ENCODE measurements at places on chromosomes 13 and 19.
A peak's percentile ranks its signal among the peaks of the same experiment; 100 is the strongest.

GRCh38 chr13:41059456-41060081, 1.7 kb upstream of the WBP4 start:
- DNase-seq, result no peak

DNA sequence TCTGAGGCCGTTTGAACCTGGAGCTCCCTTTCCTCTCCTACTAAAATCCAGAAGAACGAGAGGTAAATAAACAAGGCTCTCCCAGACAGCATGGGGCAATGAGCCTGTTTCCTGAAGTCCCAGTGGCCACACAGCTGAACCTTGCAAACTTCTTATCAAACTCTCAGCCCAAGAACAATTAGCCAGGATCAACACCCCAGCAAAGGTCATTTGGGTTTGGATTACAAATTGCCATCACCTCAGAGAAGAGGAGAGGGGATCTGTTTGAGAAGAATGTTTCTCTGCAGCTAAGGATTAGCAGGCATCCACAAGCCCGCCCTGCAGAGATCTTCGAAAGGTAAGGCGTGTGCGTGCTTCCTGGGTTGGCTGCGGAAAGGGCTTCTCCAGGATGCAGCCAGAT, 201.9 kb upstream of the SOX1 start:
- DNase-seq, result no peak

- DNase-seq, result no peak
These were observed 13.6 kb downstream of the HNRNPM start for GRCh38 chr19:8458380-8458779.

DNA sequence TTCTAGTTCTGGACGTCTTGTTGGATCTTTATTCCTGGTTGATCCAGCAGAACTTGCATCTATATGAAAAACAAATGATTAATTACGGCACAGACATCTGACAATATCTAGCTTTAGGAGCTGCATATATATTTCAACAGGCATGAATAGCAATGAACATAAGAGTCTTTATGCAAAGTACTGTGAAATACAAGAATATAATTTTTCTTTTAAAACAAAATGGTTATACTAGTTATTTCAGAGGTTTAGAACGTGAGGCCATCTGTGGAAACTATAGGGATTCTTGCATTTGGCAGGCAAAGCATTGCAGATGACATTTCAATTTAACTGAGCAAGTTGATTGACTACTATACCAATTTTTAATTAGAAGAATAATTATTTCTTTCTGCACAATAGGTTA, 40.5 kb downstream of the EFNB2 start:
- DNase-seq, result no peak

DNA sequence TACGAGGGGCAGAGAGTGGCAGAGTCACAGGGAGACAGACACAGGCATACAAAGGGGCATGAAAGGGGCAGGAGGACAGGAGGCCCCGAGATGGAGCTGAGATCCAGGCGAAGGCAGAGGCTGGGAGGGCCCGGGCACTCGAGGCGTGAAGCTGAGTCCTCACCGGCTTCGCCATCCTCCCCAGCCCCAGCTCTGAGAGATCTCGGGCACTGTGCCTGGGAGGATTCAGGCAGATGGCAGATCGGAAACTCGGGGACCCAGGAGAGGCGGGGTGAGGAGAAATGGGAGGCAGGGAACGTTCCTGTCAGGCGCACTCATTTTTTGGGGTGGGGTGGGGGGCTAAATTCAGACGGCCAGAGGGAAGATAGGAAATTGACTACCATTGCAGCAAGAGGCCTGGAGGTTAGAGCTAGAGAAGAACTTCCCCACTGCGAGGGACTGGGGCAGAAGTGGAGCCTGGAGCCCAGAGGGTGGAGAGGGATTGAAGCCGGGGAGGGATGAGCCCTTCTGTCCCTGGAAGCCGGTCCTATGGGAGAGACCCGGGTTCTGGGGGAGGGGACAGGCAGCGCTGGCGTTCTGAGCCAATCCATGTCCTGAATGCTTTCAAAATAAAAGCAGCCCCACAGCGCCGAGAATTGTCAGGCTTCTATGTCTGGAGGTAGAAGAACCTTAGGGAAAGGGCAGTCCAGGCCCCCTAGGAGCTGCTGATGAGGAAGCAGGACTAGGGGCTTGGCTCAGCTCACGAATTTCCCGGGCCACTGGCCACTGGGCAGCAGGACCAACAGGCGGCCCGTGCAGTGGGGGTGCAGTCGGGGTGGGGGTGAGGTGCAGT, 12.6 kb downstream of the LRRC4B start:
- DNase-seq, result no peak

DNA sequence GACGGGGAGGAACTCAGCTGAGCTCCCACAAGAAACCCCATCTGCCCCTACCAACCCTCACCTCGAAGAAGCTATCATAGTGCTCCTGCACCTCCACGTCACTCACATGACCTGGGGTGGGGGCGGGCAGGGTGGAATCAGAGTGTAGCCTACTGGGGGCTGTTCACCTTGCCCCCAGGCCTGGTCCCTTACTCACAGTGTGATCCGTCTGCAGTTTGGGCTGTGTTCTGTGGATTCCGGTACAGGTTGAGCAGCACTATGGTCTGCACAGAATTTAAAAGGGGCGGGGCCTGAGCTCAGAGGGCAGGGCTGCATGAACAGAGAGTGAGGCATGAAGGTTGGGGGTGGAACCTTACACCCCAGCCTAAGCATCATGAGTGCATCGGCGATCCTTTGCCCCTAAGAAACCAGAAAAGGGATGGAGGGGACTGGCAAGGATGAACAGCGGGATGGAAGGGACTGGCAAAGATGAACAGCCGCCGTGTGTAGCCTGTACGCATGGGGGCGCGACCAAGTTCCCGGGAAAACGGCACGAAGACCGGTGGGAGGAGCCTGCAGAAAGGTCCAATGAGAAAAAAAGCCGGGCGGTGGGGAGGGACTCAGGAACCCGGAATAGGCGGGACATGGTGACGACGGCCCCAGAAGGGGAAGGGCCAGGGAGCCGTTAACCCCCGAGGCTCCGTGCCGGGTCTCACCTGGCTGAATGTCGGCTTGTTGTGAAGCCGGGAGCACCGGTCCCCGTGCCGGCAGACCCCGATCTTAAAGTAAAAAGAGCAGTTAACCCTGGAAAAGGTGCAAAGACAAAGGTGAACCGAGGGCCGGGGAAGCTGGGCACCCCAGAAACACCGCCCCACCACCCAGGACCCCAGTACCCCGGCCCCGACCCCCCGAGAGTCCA, 539 bp downstream of the U2AF1L4 start:
- DNase-seq, result peak; percentile 91

GRCh38 chr19:49590971-49591730, at the start of gene PRR12:
Gene PRR12 (plus strand): TSS chr19:49591182. CDS start chr19:49591655, 473 bp downstream.
- DNase-seq, result no peak

GRCh38 chr13:26476111-26476781, 81.2 kb upstream of the WASF3 start:
- no peak for DNase-seq

GRCh38 chr13:20974981-20975585, 72.5 kb upstream of the XPO4 start:
- no peak for DNase-seq

DNA sequence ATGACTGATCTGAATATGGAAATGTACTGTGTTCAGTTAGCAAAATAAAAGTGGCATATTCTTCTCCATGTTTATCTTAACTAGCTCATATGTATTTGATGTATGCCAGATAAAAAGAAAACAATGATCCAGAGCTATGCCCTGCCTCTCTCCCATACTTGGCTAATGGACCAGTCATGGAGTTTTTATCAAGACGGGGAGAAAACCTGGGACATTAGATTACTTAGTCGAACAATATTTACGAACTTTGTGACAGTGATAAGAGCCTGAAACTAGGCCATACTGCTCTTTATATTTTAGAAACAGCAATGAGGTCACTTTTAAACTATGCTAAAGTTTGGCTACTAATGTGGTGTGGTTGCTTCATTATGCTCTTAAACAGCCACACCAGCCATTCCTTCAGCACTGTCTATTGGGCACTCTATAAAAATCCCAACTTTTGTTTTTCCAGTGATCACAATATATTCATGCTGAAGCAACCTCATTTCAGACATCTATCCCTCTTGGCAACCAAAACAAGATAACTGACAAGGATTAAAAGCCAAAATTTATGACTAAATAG, 265.0 kb downstream of the FGF14 start:
- DNase-seq, result no peak
